NCI-H510A (cell line): ENCODE measurements at places on chromosomes 7 and 10.

DNA sequence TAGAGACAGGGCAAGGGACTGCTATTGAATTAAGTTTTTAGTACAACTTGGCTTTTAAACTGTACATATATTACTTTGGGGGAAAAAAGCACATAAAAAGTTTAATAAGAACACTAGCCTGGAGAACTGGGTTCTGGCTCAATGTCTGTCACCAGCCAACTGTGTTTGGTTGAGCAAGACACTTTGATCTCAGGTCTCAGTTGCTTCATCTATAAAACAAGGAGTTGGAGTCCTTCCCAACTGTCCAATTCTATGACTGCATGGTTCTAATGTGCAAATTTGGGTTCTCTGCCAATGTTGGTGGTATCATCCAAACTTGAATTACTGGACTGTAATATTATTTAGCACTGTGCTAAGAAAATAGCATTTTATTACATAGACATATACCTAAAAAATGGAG, 50.3 kb downstream of the ATXN7L1 start:
- no peak for DNase-seq

GRCh38 chr10:8927705-8928104, 873.2 kb downstream of the GATA3 start:
- DNase-seq, result no peak

DNA sequence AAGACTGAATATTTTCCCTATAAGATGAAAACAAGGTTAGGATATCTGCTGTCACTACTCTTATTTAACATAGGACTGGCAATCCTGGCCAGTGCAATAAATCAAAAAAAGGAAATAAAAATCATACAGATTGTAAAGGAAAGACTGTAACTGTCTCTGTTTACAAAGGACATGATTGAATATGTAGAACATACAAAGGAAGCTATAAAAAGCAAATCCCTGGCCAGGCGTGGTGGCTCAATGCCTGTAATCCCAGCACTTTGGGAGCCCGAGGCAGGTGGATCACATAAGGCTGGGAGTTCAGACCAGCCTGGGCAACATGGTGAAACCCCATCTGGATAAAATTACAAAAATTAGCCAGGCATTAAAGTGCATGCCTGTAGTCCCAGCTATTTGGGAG, 15.8 kb downstream of the ZNF485 start:
- no peak for DNase-seq

DNA sequence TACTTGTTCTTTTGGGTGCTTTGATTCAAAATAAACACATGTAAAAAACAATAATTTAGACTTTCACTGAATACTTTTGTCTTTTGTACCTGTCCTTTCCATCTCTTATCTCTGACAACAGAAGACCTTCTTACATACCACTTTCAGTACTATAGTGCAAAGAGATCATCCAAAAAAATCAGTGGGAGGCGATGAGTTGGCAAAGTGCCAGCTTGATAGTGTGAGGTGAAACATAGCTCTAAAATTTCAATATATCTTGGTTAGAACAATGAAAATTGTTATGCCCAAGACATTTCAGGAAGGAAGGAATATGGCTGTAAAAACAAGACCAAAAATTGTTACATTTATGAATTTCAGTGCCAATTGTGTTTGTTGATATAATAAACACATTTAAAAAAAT, 390.2 kb upstream of the COBL start:
- no peak for DNase-seq

DNA sequence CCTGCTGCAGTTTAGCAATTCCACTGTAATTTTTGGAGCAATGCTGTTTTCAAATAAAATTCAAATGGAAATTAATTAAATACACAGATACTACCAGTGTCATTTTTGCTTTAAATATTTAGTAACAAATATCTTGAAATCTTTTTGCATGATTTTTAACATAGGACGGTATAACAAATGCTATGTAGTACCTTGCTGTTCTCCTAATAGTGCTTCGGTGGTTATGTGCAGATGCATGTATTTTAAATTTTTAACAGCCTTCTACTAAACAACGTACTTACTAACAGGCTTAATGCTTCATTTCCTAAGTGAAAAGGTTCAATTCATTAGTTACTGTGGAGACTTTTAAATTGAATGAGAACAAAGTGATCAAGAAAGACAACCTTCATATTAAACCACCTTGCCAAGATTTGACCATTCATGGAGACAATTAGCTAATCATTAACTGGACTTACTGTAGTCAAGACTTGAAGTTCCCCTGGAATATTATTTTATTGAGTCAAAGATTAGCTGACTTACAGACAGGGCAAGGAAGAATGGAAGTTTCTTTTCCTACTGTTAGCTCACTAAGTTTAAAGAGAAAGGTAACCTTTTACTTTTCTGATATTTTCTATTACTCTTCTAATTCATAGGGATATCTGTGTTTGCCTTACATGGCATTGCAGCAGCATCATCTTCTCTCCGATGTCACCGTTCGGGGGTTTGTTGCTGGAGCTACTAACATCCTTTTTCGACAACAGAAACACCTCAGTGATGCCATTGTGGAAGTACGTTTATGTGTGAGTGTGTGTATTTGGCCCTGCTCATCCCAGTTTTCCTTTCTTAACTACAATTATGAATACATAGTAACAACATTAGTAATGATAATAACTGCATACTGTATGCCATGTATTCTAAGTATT, 74.3 kb downstream of the AVL9 start:
- DNase-seq, result no peak

GRCh38 chr10:75334720-75335119, 66.8 kb downstream of the ZNF503 start:
- DNase-seq, result no peak

GRCh38 chr10:29408847-29409240, 120.0 kb downstream of the LYZL1 start:
- DNase-seq, result no peak

DNA sequence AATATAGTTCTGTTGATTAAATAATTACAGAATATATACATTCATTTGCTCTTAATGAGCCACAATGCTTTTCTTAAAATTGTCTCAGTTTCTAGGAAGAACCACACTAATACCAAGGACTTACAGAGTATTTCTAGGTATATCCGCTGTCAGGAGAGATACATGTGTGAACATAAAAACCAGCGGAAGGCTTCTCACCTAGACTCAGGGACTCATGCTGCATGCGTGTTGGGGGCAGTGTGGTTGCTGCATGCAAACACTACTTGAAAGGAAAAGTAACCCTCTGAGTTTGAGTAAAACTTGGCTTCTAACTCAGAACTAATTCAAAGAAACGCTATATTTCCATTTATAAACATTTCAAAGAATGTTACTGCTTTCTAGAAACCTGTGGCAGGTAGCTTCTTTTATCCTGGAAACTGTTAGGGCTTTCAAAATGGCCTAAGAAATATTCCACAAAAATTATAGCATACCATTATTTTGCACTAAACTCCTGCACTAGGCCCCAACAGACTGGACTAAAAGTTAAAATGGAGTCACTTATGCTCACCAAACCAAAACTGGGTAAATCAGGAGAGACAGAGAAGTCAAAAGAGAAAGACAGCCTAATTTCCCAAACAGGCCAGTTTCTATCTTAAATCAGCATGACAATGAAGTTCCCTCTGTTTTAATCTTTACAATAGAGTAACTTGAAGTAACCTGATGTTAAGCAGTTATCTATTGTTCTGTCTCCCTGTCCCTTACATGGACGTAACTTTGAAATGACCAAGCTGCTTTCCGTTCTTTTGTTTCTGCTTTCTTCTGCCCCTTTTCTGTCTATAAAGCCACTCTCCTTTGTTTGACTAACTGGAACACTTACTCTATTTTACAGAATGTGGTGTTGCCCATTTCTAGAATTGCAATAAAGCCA, 95.2 kb upstream of the FAM133B start:
- DNase-seq, result no peak

GRCh38 chr7:97005183-97006054, at the start of gene DLX6:
TSS of gene DLX6 (plus strand) at chr7:97005553. CDS start at chr7:97005978, 425 bp downstream.
- DNase-seq, result peak; percentile 75

DNA sequence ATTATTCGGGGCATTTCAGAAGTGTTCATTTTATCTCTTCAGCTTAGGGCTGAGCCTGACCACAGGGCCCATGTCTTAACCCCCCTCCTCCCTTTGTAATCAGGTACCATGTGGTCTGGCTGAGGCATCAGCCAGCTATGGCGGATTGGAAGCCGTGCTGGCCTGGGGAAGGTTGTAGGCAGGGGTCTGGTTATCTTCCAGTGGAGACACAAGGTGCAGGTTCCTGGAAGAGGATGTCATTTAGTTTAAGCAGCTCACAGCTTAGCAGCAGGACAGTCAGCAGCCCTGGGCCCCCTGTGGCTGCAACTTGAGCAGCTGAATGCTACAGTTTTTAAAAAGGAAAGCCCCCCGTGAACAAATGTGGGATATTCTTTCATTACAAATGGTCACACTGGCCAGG, 22.1 kb downstream of the BAG3 start:
- no peak for DNase-seq

- DNase-seq, result no peak
Measured at GRCh38 chr7:94882891-94883290, 24.5 kb upstream of the PPP1R9A start.

- DNase-seq, result no peak
Measured at GRCh38 chr10:29612657-29613056, 22.1 kb downstream of the SVIL start.

GRCh38 chr7:101146-102046, 91.0 kb upstream of the FAM20C start:
- DNase-seq, result no peak

DNA sequence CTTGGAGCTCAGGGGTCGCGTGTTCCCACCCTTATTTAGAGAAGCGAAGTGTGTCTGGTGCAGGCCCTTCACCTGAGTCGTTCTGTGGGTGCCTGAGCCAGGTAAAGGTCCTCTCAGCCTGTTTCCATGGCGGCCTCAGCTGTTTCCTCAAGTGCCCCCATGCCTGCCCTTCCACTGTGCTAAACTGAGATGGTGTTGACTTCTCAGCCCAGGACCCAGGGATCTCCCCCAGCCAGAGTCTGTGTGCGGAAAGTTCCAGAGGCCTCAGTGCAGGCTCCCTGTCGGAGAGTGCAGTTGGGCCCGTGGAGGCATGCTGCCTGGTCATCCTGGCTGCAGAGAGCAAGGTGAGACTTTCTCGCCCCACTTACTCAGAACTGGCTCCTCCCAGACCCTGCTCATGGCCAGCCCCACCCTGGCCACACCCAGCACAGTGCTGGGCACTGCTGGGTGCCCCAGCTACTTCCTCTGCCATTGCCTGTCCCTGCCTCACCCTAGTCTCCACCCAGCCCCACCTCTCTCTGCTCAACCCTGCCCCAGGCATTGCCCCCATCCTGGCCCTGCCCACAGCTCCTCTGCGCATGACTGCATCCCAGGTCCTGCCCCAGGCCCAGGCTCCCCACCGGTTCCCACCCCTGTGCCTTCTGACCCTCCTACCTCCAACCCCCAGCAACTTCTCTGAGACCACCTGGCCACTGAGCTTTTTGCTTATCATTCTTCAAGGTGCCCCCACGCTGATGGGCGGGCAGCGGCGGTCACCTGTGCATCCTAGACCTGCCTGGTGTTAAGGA, 20.3 kb downstream of the NACAD start:
- no peak for DNase-seq

GRCh38 chr7:106463851-106464611, 179.2 kb upstream of the NAMPT start:
- DNase-seq, result no peak

GRCh38 chr10:49642311-49642710, 28.5 kb downstream of the CHAT start:
- DNase-seq, result no peak

- no peak for DNase-seq
Measured at GRCh38 chr7:45324683-45325237, 167.2 kb downstream of the RAMP3 start.

DNA sequence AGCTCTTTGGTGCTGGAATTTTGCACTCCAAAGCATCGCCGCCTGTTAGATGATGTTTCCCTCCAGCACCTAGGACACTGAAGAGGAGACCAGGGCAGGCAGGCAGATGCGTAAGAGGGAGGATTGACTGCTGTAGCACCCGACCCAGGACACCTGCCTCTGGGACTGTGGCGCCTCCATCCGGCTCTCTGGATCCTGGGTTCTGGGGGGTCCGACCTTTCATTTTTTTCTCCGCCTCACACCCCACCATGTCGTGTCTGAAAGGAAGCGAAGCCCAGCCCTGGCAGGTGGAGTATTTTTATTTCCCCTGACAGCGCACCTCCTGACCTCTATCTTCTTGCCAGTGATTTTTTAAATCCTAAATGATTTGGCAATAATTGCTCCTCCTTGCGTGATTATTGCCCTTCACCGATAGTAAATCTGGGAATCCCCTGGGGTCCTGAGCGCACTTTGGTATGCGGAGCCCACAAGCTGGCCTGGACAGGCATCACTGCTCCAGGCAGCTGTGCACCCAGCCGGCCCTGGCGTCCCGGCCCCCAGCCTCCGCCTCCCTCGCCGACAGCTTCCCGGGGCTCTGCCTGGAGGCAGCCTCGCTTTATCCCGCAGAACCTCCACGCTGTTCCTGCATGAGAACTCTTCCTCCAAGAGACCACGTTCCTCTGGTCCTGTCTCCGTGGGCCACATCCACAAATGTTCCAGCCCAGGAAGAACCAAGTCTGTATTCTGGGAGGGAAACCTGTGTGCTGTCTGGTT, 48.4 kb downstream of the LHPP start:
- no peak for DNase-seq

GRCh38 chr10:99551158-99551557, 18.4 kb downstream of the NKX2-3 start:
- DNase-seq, result peak; percentile 63

DNA sequence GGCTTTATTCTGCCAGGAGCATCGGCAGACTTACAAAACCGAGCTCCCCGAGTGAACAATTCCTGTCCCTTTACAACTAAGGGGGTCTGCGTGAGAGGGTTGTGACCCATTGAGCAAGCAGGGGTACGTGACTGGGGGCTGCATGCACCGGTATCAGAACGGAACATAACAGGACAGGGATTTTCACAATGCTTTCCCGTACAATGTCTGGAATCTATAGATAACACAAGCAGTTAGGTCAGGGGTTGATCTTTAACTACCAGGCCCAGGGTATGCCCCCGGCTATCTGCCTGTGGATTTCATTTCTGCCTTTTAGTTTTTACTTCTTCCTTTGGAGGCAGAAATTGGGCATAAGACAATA, 38.1 kb upstream of the GSDME start:
- no peak for DNase-seq

- DNase-seq, result no peak
Measured at GRCh38 chr7:157903710-157904109, 566.9 kb downstream of the DNAJB6 start.

DNA sequence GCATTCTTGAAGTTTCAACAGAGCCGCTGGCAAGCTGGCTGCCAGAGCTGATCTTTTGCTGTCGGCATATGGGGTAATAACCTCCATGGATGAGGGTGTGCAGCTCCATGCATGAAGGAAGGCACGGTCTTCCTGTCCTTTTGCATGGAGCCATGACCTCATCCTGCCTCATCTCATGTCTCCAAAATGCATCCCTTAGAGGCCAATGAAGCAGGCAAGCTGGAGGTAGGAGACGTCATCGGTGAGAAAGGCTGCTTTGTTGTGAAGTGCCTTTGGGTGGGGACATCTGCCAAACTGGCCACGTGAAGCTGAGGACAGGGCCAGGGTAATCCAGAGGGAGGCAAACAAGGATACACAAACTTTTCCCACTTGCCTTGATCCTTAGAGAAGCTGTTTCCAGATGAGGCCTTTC, 161.5 kb upstream of the TBX20 start:
- DNase-seq, result no peak

GRCh38 chr7:714251-714671, 12.2 kb upstream of the DNAAF5 start:
- DNase-seq, result no peak
